ENCODE measurements at places on chromosomes 2 and 18. TPM values are rescaled to one million over a fixed set of nuclear protein-coding genes. Genes with fewer than 3 reads are reported as not detected.

FKBP7 gene
- total RNA-seq = 58.5 TPM

SGPP2 gene
- 0.20 TPM for total RNA-seq

ITPRIPL1 gene
- 0.10 TPM for total RNA-seq

SPATA3 gene
- total RNA-seq = not detected

SCN3A gene
- 1.4 TPM for total RNA-seq

M1AP gene
- total RNA-seq = 0.20 TPM

WNT10A gene
- total RNA-seq = 2.5 TPM

DNA sequence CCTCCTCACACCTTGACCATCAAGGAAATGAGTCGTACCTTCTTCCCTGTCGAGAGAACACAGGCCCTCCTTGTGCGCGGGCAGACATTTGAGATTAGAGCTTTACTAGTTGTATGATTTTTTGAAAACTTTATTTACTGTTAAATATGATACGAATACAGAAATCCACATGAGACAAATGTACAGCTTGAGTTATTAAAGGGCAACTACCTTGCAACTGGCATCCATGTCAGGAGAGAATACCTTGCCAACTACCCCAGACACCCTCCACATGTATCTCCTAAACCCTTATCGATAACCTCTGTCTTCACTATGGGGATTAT, 28.3 kb downstream of the KLHL23 start:
- no peak for DNase-seq

DNA sequence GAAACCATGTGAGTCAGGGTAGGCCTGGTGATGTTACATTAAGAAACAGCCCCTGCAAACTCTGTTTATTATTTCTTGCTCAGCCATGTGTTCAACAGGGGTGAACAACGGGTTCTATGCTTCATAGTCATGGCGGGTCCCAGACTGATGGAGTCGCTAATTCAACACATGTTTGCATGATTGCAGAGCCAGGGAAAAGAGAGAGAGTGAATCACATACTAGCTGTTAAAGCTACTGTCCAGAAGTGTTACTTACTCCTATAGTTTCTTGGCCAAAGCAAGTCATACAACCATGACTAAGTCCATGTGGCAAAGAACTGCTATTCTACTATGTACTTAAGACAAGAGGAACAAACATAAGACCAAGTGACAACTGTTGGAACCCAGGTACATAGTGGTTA, 241.2 kb upstream of the SKOR2 start:
- no peak for DNase-seq

DNA sequence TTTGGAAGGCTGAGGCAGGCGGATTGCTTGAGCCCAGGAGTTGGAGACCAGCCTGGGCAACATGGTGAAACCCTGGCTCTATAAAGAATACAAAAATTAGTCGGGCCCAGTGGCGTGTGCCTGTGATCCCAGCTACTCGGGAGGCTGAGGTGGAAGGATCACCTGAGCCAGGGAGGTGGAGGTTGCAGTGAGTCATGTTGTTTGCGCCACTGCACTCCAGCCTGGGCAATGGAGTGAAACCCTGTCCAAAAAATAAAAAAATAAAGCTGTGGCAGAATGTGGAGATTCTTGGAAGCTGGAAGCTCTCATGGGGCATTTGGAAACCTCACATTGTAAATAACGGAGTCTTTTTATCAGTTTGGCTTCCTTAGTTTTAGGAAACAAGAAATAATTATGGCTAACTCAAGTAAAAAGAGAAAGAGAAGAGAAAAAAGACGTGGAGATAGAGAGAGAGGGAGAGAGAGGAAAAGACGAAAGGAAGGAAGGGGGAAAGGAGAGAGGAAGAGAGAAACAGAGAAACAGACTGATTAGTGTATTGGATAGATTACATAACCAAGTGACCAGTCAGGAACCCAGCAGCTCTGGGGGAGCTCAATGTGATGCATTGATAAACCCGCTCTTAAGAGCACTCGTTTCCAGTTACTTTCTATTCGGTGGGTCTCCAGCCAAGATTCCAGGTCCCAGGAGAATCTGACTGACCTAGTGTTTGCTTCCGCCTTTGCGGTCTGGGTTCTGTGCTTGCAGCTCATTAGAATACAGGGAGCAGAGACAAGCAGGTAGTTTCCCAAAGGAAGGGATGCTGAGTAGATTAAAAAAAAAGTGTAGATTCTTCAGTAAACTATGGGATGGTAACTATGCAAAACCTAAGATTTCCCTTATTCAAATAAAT, 1.1 kb upstream of the SPAST start:
- peak; percentile 51 for DNase-seq

- no peak for DNase-seq
These were observed 22.0 kb downstream of the TNFRSF11A start for GRCh38 chr18:62347089-62347506.

- DNase-seq = no peak
These were observed 1.4 kb downstream of the DOCK10 start for GRCh38 chr2:225040856-225041206.

GRCh38 chr2:104825124-104825865, 28.6 kb upstream of the POU3F3 start:
- DNase-seq = peak; percentile 74

GRCh38 chr2:50746526-50746925, 285.4 kb downstream of the NRXN1 start:
- DNase-seq = peak; percentile 42

GRCh38 chr2:231360401-231360800, 35.1 kb upstream of the B3GNT7 start:
- DNase-seq = no peak

DNA sequence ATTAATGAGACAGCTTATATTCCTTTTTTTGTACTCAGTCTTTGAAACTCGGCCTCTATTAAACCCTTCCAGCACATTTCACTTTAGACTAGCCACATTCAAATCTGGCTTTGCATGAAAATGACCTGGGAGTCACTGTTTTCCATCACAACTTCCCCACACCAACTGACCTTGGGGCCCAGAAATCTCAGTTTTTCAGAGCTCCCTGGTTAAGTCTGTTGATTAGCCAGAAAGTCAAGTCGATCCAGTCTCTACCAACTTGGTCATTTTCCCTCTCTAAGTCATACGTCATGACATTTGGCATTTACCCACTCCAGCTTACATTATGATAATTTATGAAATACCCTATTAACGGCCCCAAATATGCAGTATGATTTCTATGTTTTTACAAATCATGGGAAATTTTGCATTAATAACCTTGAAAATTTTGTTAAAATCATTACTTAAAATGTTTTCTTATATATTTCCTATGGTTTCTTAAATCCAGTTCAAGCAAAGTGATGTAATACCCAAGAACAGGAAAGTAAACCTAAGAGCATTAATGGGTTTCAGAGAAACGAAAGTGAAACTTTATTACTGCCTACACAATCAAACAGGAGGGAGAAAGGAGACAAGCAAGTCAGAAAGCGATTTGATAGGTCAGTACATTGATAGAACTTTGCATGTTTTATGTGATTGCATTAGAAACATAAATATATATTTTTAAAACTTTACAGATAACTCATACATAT, 77.1 kb downstream of the SPATS2L start:
- peak; percentile 73 for DNase-seq

DNA sequence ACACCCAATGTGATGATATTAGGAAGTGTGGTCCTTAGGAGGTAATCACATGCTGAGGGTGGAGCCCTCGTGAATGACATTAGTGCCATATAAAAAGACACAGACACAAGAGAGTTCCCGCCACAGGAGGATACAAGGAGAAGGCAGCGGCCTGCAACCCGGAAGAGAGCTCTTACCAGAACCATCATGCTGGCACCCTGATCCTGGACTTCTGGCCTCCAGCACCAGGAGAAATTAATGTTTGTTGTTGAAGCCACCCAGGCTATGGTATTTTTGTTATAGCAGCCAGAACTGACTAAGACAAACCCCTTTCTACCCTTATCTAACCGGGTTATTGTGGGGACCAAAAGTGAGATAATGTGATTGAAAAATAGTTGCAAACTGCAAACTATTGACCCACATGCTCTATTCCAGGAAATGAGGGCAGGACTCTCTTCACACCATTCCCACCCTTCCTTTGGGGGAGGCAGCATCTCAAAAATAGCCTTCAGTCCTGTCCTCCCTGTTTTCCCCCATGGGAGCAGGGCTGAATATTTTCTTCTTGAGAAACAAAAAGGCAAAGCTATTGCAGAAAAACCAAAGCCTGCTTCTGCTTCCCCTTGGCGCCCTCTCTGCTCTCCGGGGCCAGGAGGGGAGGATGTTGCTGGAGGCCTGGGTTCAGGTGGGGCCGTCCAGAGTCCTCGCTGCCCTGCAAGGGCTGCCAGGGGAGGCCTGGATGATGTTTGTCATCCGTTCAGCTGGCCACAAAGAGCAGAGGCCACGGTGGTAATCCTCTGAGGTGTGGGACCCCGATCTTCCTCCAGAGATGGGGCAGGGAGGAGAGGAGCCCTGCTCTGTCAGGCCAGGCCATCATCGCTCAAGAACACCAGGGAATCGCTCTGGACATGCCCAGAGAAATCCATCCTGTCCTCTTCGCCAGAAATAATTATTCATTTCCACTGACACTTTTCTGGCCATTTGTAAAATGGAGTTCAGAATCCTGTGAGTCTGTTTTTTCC, 73.8 kb upstream of the HAAO start:
- no peak for DNase-seq

GRCh38 chr2:8628179-8628865, 53.5 kb upstream of the ID2 start:
- DNase-seq = no peak

GRCh38 chr2:108069515-108070310, 83.4 kb downstream of the SLC5A7 start:
- no peak for DNase-seq

GRCh38 chr18:48227206-48227605, 182.0 kb downstream of the ZBTB7C start:
- DNase-seq = no peak

DNA sequence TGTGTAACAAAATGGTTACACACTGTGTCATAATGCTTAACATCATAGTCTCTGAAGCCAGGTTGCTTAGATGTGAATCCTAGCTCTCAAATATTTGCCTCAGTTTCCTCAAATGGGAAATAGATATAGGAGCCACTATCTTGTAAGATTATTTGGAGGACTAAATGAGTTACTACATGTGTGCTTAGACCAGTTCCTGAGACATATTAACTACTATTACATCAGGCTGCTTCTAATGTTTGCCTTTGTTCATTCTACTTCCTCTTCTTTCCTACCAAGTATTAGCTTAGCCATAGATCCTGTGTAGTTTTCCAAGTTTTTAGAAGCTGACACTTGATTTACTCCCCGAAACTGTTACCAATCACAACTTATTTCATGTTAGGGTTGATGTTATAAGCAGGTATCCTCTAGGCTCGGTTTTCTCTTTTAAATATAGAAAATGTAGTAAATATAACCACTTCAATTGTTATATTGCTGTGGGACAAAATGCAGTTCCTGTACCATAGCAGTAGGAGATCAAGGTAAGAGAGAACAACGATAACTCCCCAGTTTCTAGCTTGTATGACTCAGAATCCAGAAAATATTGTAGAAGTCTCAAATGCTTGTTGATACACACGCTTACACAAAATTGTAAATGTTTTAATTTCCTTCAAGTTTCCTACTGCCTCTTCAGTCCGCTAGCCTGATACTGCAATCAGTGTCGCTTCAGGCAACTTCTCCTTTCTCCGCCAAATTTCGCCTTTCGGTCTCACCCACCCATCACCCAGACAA, 751 bp upstream of the DNAJC10 start:
- DNase-seq = peak; percentile 5

DNA sequence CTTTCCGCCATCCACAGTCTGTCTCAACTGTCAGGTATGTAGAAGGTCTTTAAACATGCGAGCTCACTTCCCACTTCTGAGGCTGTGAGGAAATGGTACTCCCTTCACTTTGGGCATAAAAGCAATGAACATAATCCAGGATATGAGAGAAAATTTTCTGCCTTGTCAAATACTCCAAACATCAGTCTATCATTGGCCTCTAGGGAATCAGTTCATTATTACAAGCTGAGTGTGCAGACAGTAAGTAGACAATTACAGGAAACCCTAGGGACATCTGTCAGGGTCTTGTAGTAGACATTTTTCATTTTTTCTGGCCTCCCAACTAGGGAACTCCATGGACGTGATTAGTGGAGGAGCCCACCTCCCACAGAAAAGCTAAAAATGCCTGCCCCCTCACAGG, 13.6 kb upstream of the APCDD1 start:
- DNase-seq = no peak

GRCh38 chr2:98903767-98904485, 32.1 kb downstream of the CRACDL start:
- no peak for DNase-seq

GRCh38 chr2:185978634-185979407, 240.2 kb downstream of the FSIP2 start:
- DNase-seq = peak; percentile 85

GRCh38 chr2:168583064-168583709, 127.1 kb downstream of the CERS6 start:
- peak; percentile 43 for DNase-seq

- DNase-seq = no peak
These were observed 744.5 kb upstream of the LINC00305 start for GRCh38 chr18:64893349-64893748.

DNA sequence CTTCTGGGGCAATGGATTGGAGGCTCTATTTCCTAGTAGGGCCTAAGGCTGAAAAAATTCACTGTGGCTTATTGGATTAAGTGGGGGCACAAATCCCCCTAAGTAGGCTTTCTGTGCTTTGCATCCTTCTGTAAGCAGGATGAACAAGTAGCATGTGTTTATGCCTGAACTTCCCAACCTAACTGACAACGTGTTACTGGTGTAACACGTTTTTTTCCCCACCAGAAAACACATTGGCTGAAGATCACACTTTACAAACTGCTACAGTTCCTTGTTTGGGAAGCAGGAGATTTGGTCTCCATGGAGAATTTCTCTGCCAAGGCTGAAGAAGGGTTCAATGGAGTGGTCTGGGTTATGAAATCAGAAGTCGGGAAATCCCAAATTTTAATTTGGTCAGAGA, 7.2 kb upstream of the ITGA6 start:
- DNase-seq = no peak

DNA sequence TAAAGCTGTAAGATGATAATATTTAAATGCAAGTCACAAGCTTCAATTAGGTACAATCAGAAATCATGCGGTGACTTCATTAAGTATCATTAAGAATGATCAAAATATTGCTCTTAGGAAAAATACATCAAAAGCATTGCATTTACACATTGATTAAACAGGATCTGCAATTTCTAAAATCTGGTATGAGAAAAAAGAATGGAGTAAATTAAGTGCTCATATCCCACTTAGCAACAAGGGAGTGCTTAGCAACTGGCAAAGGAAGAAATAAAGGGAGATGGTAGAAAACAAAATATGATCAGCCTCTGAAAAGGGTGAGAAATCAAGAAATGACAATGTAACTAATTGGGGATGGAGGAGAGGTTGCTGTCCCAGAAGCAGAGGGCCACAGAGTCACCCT, 1918.2 kb upstream of the PIK3C3 start:
- no peak for DNase-seq

DNA sequence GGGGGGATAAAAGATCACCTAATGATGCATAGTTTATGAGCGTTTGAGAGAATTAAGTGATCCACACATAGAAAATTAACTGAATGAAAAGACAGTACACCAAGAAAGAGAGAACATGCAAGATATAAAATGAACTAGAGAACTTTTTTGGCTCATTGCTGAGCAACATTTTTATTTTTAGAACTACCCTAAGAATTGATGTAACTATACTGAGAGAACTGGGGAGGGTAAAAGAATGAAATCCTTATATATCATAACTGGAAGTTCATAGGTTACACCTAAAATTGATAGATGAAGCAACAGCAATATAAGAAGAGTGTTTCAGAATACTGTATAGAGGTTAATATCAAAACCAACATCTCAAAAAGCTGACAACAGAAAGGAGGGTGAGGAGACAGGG, 55.6 kb downstream of the USP34 start:
- no peak for DNase-seq

All from astrocyte (in vitro differentiated cells and primary cell).